Activated T-cell treated with anti-CD3 and anti-CD28 coated beads, Interleukin-2, amount 50 U/mL, for 1 hour (primary cell): ENCODE measurements at places on chromosomes 2 and 18.

GRCh38 chr2:45723857-45724256, 72.4 kb downstream of the PRKCE start:
- no peak for DNase-seq

DNA sequence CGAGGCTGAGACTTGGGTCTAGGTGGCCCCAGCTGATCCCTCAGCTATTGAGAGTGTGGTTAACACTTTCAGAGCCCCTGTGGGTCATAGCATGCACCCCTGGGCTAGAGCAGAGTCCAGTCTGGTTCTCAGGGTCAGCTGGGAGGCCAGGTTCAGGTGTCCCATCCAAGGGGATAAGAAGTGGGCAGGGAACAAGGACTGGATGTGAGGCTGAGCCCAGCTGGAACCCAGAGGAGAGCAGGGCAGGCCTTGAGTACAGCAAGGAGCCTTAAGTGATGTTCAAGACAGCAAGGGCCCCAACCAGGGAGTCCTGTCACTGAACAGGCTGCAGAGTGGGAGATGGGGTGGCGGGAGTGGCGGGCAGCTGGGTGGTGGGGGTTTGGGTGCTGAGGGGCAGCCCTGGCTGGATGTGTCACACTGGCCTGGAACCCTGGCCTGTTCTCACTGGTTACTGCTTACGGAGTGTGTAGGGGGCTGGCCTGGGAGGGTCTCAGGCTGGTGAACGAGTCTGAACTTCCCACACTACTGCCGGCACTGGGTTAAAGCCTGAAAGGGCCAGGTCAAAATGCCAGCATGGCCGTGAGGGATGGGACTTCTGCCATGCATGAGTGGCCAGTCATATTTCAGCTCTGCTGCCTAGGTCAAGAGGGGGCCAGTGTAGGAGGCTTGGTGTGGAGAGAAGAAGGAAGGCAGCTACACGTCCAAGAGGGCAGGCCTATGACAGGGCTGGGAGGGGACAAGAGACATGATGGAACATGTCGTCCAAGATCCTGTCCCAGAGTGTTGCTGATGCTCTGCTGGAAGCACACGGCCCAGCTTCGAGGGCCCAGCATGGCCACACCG, 13.6 kb downstream of the TMEM185B start:
- no peak for DNase-seq

GRCh38 chr2:162710287-162710890, 128.2 kb downstream of the KCNH7 start:
- no peak for DNase-seq

DNA sequence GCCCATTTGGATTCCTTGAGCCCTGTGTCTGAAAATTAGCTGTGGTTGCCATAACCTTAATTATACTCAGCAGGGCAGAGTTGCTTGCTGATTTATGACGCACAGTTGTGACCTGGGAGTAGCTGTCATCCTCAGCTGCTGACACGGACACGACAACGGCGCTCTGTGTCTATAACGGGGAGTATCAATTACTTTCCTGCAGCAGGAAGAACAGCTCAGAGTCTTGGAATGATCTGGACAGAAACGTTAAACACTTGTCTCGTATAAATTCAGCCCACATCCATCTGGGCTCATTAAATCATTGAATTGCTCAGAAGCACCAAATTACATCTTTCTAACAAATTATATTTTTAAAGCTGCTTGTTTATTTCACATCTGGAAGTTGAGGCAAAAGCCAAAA, 116.3 kb downstream of the SEPTIN10 start:
- no peak for DNase-seq

GRCh38 chr2:207805566-207806226, 36.0 kb upstream of the FZD5 start:
- no peak for DNase-seq

DNA sequence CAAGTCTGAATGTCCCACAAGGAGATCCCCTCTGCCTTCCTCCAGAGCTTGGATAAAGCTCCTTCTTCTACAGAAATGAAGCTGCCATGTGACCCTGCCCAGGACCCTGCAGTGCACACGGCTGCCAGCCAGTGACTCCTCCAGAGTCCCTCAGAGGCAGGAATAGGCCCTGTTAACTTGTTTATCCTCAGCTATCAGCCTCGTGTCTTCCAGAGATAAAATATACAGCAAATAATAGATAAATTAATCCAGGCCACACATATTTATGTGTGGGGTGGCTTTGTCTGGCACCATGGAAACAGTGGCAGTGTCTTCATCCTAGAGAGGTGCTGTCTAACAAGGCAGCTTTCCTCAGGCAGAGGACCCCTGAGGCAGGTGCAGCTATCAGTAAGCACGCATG, 66.7 kb downstream of the TMEM18 start:
- DNase-seq: no peak

- DNase-seq: no peak
Observed at GRCh38 chr18:10457767-10458166, 3.3 kb downstream of the APCDD1 start.
